Sigmoid colon (tissue), 7 donors: ENCODE measurements at places on chromosomes 12 and 14. TPM values are rescaled to one million over a fixed set of nuclear protein-coding genes. Genes with fewer than 3 reads are reported as not detected.

PLA2G1B gene
- polyA plus RNA-seq = not detected

PLEKHA5 gene
- 13.8 TPM for polyA plus RNA-seq

TSPAN19 gene
- polyA plus RNA-seq = not detected

PLEK2 gene
- 51.8 TPM for polyA plus RNA-seq

LRRC23 gene
- 5.5 TPM for polyA plus RNA-seq

SYNDIG1L gene
- polyA plus RNA-seq = not detected

TMBIM4 gene
- polyA plus RNA-seq = 77.2 TPM
